T follicular helper cell (primary cell): ENCODE measurements at places on chromosomes 12 and 14.

- no peak for DNase-seq
These were observed 75.0 kb upstream of the DYNC1H1 start for GRCh38 chr14:101889366-101889765.

DNA sequence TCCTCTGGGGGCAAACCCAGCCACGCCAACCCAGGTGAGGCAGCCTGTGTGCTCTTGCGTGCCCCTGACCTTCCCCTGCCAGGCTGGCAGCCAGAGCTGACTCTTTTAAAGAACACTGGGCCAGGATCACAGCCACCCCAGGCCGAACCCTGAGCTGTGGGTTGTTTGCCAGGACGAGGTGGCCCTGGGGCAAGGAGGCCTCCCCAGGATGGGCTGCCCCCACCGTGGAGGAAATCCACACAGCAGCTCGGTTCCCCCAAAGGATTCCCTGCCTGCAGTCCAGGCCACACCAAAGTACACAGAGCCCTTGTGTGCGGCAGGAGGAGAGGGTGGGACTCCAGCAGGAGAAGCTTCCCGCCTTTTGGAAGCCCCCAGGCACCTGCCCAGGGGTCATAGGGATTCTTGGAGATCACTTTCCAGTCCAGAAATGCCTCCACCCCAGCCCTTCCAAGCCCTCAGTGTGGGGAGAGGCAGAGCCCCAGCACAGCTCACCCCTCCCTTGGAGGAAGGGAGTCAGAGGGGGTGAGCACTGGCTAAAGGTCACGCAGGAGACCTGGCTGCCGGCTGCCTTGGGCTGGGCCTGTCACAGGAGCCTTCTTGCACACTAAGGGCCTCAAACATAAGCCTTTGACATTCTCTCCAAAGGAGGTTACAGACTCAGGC, 115.6 kb downstream of the CALM1 start:
- no peak for DNase-seq

GRCh38 chr12:72676556-72676955, 404.4 kb downstream of the TRHDE start:
- DNase-seq: no peak

GRCh38 chr12:70043490-70044138, 199.6 kb upstream of the CNOT2 start:
- DNase-seq: no peak

DNA sequence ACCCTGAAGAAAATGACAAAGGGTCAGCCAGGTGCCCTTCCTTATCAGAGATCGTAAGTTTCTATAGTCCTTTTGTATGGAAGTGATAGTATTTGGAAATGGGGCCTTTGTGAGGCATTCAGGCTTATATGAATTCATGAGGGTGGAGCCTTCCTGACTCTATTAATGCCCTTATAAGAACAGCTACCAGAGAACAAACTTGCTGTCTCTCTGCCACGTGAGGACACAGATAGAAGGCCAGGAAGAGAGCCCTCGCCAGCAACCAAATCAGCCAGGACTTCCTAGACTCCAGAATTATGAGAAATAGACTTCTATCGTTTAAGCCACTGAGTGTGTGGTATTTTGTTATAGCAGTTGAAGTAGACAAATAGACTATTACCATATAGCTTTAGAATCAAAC, 36.7 kb downstream of the TRMT5 start:
- DNase-seq: no peak

DNA sequence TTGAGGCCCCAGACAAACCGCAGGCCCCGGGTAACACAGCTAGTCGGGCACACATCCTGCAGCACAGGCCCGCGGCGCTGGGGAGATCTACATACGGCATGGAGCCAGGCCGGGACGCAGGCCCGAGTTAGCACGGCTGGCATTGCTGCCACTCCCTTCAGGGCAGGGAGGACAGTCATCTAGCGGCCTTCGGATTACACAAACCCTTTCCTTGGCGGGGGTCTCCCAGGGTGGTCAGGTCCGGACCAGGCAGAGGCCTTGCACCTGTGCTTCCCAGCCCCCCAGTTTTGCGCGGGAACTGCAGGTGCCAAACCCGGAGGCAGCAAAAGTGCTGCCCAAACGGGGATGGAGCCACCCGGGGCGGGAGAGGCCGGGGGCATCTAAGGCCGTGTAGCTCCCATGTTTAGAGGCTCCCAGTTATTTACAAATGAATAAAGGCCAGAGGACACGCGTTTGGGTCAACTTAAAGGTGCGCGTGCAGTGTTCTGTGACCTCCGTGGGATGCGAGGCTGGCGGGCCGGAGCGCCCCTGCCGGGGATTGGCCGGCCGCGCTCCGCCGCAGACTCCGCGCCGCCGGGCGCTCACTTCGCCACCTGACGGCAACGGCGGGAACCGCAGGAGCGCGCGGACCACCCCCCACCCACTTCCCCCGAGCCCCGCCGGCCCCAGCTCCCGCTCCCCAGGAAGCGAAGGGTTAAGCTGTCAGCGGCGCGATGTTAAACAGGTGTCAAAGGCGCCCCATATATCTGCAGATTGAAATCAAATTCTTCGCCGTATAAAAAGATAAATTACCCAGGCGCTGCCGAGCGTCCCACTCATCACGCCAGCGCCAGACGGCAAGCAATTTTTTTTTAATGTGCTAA, 18.1 kb downstream of the VSX2 start:
- peak; percentile 33 for DNase-seq

DNA sequence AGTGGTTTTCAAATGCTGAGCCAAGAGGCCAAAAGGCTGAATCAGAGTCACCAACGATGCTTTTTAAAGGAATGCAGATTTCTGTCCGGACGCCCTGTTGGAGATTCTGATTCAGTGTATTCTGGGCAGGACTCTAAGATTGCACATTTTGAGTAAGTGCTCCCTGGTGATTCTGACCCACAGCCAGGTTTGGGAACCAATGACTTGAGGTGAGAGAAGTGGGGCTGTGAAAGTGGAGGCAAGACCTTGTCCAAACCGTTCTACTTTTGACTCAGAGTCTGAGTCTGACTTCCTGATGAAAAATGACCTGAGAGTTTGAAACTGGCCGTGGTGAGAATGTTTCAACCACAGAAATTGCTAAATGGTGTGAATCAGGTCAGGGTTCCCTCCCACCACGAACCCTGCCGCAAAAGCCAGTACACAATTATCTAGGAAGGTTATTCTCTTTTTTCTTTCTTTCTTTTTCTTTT, 90.2 kb downstream of the NTN4 start:
- DNase-seq: no peak

- DNase-seq: no peak
These were observed 106.4 kb downstream of the SINHCAF start for GRCh38 chr12:31219521-31219920.

GRCh38 chr12:116043659-116044535, 233.6 kb downstream of the MED13L start:
- DNase-seq: no peak

DNA sequence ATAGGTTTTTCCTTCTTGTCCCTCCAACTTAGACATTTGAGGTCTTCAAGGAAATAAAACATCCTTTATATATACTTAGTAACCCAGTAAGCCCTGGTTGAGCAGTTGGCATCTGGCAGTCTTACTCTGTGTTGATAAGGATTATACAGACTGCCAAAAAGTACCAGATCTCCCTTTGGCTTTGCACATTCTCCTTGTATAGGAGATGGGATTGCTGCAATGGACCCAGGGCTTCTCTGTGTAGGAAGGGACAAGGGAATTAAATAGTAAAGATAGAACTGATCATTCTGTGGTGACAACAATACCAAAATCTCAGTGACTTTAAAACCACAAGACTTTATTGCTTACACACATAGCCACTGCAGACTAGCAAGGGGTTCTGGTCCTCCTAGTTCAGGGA, 180.1 kb upstream of the CCDC196 start:
- no peak for DNase-seq

- no peak for DNase-seq
These were observed 82.4 kb upstream of the MYF6 start for GRCh38 chr12:80625051-80625450.

GRCh38 chr12:50599366-50600095, 94.7 kb downstream of the DIP2B start:
- no peak for DNase-seq
